ENCODE measurements at places on chromosomes 11 and 22.

GRCh38 chr11:47516155-47516554 is 36.8 kb downstream of the CELF1 start:
- DNase-seq = no peak

DNA sequence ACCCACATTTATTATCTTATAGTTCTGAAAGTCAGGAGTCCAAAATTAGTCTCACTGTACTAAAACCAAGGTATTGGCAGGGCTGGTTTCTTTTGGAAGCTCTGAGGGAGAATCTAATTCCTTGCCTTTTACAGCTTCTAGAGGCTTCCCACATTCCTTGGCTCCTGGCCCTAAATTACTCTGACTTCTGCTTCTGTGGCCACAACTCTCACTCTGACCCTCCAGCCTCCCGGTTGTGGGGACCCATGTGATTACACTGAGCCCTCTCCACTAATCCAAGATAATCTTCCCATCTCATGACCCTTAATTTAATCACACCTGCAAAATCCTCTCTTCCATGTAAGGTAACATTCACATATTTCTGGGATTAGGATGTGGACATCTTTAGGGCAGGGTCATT is 110.9 kb downstream of the ARL14EP start:
- DNase-seq = no peak

DNA sequence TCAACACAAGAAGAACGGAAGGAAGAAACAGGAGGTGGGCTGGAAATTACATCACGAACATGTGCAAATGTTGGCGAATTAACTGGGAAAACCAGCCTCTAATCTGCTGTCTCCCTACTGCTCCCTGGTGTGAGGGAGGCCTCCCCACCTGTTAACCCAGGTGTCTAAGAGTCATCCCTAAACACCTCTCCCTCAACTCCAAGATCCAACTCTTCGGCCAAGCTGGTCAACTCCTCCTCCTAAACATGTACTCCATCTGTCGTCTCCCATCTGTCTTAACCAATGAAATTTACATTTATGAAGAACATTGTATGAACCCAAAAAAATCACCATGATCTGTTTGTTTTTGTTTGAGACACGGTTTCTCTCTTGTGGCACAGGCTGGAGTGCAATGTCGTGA is 154.2 kb downstream of the LARGE1 start:
- no peak for DNase-seq

- peak; percentile 58 for DNase-seq
Observed at GRCh38 chr11:118488480-118489109, 38.7 kb upstream of the TTC36 start.

GRCh38 chr11:80146232-80146631 is 705.4 kb upstream of the TENM4 start:
- peak; percentile 26 for DNase-seq

GRCh38 chr11:3036419-3036818 is 20.8 kb downstream of the CARS1 start:
- DNase-seq = no peak

DNA sequence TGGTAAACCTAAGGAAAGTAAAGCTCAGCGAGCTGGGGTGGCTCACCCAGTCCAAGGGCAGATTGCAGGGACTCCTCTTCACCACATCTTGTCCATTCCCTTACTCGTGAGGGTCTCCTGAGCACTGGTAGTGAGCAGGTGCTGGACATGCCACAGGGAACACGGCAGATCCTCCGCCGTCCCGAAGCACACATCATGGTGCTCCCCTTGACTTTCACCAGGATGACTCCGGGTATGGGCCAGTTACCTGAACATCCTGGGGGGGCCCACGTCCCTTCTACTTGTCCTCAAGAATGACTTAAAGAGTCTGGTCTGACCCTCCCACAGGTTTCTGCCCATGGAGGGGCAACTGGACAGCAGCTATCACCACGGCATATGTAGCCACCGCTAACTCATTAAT is 8.0 kb upstream of the SF1 start:
- no peak for DNase-seq

DNA sequence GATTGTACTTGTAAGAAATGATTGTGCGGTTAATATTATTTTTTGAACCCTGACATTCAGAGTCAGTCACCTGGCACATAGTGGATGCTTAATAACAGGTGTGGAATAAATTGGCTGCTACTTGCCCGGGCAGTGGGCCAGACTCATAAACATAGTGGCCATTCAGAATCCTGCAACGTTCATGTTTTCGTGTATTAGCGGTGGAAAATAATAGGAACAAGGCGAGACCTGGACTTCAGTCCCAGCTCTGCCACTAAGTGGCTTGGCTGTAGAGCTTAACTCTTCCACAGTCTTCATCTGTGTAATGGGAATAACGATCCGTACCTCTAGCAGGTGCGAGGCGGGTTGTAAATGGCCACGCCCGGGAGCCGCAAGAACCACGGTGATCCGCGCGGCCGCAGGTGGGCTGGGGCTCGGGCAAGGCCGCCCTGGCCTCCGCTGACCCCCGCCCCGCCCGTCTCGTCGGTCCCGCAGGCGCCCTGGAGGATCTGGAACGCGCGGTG is 761 bp upstream of the TMEM25 start:
- DNase-seq = no peak

GRCh38 chr11:62922189-62922589 is 1.0 kb upstream of the CHRM1 start:
- no peak for DNase-seq

DNA sequence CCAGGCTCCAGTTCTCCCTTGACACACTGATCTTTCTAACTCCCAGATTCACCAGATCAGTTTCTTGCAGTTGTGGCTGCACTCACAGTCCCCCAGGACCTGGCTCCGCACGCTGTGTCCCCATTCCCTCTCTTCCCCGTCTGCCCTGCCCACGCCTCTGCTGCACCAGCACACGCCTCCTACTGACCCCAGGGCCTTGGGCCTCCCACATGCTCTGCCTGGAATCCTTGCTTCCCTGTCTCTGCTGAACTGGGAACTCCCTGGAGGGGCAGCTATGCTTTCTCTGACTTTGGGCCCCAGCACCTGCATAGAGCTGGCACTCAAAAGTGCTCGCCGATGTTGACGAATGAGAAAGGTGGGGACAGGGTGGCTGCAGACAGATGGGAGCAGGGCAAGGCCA is 68.9 kb downstream of the MYO7A start:
- DNase-seq = no peak

GRCh38 chr11:112377946-112378345 is 117.3 kb upstream of the PLET1 start:
- no peak for DNase-seq

GRCh38 chr11:6245536-6245935 is 6.6 kb downstream of the CNGA4 start:
- DNase-seq = no peak

DNA sequence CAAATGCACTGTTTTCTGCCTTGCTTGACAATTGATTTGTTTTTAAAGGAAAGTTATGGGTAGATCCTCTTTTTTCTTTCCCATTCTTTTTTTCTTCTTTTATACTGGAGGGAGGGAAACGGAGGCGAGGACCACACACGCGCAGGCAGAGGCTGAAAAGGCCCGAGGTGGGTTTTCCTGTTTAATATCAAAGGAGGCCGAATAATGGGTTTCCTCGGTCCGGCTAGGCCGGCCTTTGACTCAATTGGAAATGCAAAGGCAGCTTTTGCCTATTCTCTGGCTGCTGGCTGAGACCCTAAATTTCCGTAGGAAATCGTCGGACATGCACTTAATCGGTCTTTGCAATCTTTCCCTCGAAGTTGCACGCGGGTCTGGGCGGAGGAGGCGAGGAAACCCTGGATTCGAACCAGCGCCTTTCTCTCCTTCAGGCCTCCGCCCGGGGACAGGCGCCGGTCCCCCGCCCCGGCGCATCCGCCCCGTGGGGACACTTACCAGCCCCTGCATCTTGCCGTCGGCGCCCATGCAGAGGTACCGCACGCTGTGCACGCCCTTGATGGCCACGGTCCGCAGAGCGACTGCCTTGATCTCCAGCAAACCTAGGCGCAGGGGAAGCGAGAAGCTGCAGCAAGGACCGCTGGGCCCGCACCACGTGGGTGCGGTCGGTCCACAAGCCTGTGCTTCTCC is 911 bp downstream of the FGF19 start:
- no peak for DNase-seq

DNA sequence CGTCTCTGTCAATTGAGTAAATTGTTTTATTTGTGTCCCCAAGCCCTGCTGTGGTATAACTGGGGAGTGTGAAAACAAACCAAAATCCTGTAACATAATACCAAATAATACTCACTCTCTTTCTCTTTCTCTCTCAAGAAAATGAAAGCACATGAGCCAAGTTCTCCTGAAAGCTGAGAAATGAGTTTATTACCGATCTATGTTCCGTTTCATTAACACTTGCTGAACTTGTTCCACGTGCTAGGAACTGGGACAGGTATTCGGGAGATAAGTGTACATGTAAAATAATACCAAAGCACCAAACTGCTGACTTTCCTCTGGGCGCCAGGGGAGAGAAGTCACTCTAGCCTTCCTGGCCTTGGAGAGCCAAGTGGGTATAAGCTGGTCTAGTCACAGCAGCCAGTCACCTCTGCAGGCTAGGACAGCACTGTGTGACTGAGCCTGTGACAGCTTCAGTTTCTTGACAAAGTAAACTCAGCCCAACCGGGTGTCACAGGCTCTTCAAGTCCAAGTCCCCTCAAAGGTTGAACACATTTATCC is 23.1 kb downstream of the CD6 start:
- DNase-seq = no peak

GRCh38 chr11:33532720-33533385 is 167.8 kb downstream of the C11orf91 start:
- DNase-seq = no peak

- DNase-seq = no peak
Observed at GRCh38 chr22:48070760-48071159, 1308.3 kb downstream of the TBC1D22A start.

- DNase-seq = no peak
Observed at GRCh38 chr22:39128508-39128907, 24.0 kb downstream of the CBX7 start.

- DNase-seq = no peak
Observed at GRCh38 chr11:57340039-57340615, 2.0 kb downstream of the P2RX3 start.

DNA sequence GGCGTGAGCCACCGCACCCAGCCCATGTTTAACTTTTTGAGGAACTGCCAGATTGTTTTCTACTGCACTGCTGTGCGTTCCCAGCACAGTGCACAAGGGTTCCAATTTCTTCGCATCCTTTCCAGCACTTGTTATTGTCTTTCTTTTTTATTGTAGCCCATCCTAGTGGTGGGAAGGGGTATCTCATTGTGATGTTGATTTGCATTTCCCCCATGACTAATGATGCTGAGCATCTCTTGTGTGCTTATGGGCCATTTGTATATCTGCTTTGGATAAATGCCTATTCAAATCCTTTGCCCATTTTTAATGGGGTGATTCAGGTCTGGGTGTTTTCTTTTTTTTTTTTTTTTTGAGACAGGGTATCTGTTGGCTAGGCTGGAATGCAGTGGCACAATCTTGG is 36.6 kb upstream of the SYT7 start:
- no peak for DNase-seq

GRCh38 chr11:64677441-64678023 is 45.5 kb downstream of the NRXN2 start:
- no peak for DNase-seq

DNA sequence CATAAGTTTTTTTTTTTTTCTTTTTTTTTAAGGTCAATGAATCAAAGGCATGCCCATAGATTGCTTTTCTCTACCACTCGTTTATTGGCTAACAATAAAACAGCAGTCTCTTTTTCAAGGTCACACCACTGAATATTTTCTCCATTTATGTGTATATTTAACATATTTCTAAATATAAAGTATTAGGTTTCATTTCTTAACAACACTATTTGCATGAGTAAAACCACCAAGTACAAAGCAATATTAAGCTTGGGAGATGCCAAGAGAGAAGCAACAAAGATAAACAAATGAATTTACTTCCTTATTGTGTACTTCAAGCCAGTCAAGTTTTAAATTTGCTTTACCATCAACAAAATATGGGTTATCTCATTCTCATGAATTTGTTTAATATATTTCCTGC is 708.9 kb upstream of the CCDC179 start:
- no peak for DNase-seq

DNA sequence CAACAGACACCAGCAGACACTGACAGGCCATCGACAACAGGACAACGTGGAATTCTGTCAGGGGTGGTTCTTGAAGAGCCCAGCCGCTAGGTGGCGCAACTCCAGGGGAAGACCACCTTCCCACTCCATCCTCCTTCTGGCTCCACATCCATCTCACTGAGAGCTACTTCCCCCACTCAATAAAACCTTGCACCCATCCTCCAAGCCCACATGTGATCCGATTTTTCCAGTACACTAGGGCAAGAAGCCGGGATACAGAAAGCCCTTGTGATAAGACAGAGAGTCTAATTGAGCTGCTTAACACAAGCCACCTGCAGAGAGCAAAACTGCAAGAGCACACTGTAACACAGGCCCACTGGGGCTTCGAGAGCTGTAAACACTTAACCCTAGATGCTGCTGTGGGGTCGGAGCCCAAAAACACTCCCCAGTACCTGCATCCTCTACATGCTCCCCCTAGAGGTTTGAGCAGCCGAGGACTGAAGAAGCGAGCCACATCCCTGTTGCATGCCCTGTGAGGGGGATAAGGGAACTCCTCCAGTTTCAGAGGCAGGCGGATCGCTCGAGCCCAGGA is 11.5 kb upstream of the RAB39A start:
- peak; percentile 14 for DNase-seq

GRCh38 chr11:119432484-119433357 is 9.7 kb upstream of the THY1 start:
- no peak for DNase-seq

- DNase-seq = peak; percentile 20
Observed at GRCh38 chr11:131223198-131223991, 147.0 kb upstream of the NTM start.

GRCh38 chr11:3877364-3878257 is 22.1 kb downstream of the STIM1 start:
- DNase-seq = peak; percentile 84

GRCh38 chr11:91023731-91024130 is 800.9 kb upstream of the CHORDC1 start:
- DNase-seq = no peak

DNA sequence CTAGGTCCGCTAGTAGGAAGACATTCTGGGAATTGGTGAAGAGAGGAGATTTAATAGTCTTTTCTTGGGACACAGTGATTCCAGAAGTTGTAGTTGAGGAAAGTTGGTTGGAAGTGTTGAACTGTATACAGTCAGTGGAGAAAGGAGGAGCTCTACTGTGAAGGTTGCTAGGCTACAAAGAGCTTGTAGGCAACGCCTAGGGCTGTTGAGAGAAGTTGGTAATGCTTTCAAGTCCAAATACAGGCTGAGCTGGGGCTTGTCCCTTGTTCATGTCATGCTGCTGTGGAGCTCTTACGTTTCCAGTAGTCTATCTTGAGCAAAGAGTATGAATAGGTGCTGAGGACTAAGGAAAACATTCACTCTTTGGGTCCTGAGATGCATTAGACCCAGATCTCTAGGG is 1.1 kb downstream of the TBCEL start:
- DNase-seq = no peak

GRCh38 chr11:47487421-47487820 is 38.5 kb upstream of the RAPSN start:
- DNase-seq = no peak
